COR-L47 (cell line): ENCODE measurements at places on chromosomes 4 and X.
A peak's percentile ranks its signal among the peaks of the same experiment; 100 is the strongest.

- no peak for DNase-seq
Measured at GRCh38 chr4:1211891-1212545, 36.9 kb downstream of the CTBP1 start.

GRCh38 chr4:79632114-79632513 is 224.1 kb upstream of the GK2 start:
- DNase-seq, result no peak

GRCh38 chr4:51906167-51906958 is 63.4 kb downstream of the DCUN1D4 start:
- DNase-seq, result no peak

DNA sequence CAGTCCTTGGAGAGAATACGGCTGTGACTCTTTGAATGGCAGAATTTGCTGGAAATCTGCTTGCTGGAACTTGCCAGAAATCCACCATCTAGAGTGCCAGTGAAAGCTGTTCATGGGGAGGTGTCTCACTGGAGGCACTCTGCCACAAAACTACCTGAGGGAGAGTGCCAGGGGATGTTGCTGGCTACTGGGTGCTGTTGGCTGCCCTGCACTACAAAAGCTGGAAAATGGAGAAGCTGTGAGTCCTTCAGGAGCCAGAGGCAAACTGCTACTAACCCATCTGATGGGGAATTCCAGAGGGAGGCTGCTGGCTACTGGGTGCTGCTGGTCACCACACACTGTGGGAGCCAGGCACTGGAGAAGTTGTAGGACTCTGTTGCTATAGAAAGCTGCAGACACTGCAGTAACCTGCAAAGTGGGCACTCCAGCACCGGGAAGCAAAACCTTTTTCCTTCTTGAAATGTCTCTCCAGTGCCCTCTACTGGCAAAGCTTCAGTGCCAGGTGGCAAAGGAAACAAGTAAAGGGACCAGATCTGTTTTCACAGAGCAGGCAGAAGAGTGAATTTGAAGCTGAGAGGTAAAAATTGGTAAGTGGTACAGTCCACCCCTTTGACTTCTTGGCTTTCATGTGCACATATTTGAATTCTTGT is 47.8 kb upstream of the HSD17B10 start:
- DNase-seq, result peak; percentile 26

- DNase-seq, result no peak
Measured at GRCh38 chr4:56241500-56241899, 145.8 kb downstream of the AASDH start.

DNA sequence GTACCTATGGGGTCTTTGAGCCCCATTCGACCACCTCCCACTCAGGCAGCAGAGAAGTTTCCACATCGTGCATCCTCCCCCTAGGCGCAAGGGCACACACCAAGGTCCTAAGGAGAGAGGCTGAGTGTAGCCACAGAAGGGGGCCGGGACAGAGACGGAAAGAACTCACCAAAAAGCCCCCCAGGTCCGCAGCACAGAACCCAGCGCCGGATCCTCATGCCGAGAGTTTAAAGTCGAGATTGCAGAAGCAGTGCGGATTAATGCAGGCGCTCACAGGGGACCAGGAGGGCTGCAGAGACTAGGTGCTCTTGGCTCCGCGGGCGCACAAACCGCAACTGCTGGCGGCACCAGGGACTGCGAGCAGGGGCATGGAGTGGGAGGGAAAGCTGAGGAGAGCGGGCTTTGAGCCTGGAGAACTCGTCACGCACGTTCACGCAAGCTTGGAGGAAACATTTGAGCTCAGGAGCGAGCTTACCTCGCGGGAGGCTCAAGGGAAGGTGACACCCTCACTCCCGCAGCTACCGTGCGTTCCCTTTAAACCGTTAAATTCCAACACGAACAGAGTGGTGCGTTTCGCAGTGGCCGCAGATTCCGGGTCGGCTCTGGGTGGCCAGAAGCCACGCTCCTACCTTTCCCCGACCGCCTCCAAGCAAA is 8.5 kb downstream of the NKX3-2 start:
- DNase-seq, result no peak

DNA sequence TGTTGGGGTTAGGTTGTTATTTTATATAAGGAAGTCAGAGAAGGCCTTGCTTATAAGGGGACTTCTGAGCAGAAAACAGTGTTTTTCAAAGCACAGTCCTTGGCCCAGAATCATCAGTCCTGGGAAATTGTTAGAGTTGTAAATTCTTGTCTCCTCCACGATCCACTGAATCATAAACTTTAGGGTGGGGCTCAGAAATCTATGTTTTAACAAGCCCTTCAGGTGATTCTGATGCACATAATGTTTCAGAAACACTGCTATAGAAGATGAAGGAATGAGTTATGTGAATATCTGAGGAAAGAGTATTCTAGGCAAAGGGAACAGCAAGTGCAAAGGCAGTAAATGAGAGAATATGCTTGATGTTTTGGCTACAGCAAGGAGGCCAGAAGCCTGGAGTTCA is 121.8 kb downstream of the COL4A6 start:
- no peak for DNase-seq

GRCh38 chr4:78190068-78190467 is 132.9 kb downstream of the FRAS1 start:
- no peak for DNase-seq
